ENCODE measurements at places on chromosomes 3 and 15.

- DNase-seq, result no peak
- H3K27ac ChIP-seq, result peak overlapping the region; percentile 55
- H3K27me3 ChIP-seq, result no peaks in the 10 kb centered on the region
- no peaks in the 10 kb centered on the region for H3K36me3 ChIP-seq
- H3K4me3 ChIP-seq, result no peak overlapping the region
Measured at GRCh38 chr3:178671377-178671776, 135.1 kb downstream of the KCNMB2 start.

DNA sequence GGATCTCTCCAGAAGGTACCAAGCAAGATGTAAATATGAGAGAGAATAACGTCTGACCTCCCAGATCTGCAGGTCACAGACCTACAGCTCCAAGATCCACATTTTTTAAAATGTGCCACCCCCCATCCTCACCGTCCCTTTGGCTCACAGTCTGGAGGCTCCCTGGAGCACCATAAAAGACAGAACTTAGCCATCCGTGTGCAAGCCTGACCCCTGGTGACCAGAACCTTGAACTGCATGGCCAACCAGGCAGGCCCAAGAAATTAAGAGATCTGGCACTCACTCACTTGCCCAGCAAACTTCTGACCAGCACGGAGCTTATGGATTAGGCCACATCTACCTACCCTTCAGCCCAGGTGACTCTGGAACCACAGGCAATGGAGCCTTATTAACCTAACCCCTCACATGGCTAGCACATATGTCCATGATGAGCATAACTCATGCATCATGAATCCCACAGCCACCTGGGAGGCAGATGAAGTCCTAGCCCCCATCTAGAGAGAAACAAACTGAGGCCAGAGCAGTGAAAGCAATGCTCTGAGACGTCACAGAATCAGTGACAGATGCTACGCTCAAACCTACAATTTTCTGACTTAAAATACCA is 275.3 kb downstream of the UACA start:
- peaks cover 15% of the 10 kb centered on the region for H3K4me1 ChIP-seq
- H3K36me3 ChIP-seq, result no peaks in the 10 kb centered on the region
- peaks cover 75% of the 10 kb centered on the region for H3K27me3 ChIP-seq
- H3K27ac ChIP-seq, result no peak overlapping the region

DNA sequence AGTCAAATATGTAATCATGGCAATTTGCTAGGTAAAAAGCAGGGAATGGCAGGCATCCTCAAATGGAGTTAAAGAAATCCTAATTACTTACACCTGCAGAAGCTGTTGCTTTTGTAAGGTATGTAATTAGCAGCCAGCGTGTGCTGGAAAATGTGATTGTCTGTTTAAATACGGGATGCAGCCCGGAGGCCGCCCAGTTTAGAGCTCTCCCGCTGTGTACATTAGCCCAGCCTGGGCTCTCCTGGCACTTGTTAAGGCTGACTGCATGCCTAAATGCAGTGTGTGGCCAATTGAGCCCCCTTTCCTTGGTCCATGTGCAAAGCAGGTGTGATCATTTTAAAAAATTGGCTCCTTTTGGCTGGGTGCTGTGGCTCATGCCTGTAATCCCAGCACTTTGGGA is 9.0 kb downstream of the DPH3 start:
- no peak for DNase-seq
- no peaks in the 10 kb centered on the region for H3K27me3 ChIP-seq
- H3K36me3 ChIP-seq, result peaks cover 5% of the 10 kb centered on the region
- H3K4me3 ChIP-seq, result no peak overlapping the region
- H3K4me1 ChIP-seq, result no peaks in the 10 kb centered on the region
- no peak overlapping the region for H3K27ac ChIP-seq

DNA sequence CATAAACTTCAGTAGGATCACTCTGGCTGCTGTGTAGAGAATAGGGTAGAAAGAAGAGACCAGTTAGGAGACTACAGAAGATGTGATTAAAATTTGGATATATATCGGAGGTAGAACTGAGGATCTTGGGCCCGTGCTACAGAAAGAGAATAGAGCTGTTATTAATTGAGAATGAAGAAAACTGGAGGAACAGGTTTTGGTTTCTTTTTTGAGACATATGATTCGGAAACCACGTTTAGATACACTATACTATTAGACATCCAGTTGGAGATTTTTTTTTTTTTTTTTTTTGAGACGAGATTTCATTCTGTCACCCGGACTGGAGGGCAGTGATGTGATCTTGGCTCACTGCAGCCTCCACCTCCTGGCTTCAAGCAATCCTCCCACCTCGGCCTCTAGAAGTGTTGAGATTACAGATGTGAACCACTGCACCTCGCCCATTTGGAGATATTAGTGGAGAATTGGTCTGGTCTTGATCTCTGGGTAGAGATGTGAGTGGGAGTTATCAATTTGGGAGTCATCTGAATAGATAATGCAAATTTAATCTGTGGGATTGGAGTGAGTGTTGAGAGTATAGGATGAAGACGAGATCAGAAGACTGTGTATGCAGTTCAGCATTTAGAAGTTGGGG is 50.9 kb downstream of the TCF12 start:
- peaks cover 43% of the 10 kb centered on the region for H3K4me1 ChIP-seq
- H3K4me3 ChIP-seq, result no peak overlapping the region
- no peak for DNase-seq
- H3K27ac ChIP-seq, result peak overlapping the region; percentile 58

GRCh38 chr3:47008851-47009224 is 29.4 kb downstream of the NBEAL2 start:
- no peaks in the 10 kb centered on the region for H3K27me3 ChIP-seq
- peaks cover 13% of the 10 kb centered on the region for H3K36me3 ChIP-seq
- DNase-seq, result no peak
- peaks cover 9% of the 10 kb centered on the region for H3K4me1 ChIP-seq
- H3K4me3 ChIP-seq, result peak overlapping the region; percentile 43

All from mesothelial cell of epicardium (in vitro differentiated cells).